ENCODE measurements at places on chromosomes 1 and 21. TPM values are rescaled to one million over a fixed set of nuclear protein-coding genes. Genes with fewer than 3 reads are reported as not detected.

Gene NLRP3
- total RNA-seq = 2.8 TPM

Gene LPAR3
- total RNA-seq = 4.4 TPM

Gene GNAT2
- total RNA-seq = not detected

Gene FAM167B
- total RNA-seq = 1.3 TPM

Gene EDARADD
- 3.0 TPM for total RNA-seq

Gene SLC2A1
- 76.7 TPM for total RNA-seq
